ENCODE measurements at places on chromosomes 3 and 15. TPM values are rescaled to one million over a fixed set of nuclear protein-coding genes. Genes with fewer than 3 reads are reported as not detected.

The KBTBD12 gene
- 0.87 TPM for total RNA-seq

- DNase-seq = no peak
Observed at GRCh38 chr3:114108137-114108536, 51.6 kb downstream of the QTRT2 start.

DNA sequence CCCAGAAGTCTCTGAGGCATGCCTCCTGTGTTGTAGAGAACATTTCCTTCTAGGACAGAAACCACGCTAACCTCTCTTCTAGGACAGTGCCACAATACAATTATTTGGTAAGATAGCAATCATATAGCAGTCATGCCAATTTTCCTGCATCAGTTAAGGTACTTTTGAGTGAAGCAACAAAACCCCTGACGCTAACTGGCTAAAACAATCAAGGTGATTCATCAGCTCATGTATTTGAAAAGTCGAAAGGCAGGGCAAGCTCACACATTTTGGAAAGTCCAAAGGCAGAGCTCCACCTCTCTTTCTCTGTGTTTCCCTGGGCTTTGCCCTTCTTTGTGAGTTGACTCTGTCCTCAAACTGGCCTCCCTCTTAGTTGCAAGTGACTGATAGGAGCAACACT, 10.1 kb downstream of the TERC start:
- no peak for DNase-seq

The KY gene
- total RNA-seq = 2.2 TPM

- DNase-seq = no peak
Observed at GRCh38 chr3:168495270-168495669, 399.5 kb upstream of the GOLIM4 start.

DNA sequence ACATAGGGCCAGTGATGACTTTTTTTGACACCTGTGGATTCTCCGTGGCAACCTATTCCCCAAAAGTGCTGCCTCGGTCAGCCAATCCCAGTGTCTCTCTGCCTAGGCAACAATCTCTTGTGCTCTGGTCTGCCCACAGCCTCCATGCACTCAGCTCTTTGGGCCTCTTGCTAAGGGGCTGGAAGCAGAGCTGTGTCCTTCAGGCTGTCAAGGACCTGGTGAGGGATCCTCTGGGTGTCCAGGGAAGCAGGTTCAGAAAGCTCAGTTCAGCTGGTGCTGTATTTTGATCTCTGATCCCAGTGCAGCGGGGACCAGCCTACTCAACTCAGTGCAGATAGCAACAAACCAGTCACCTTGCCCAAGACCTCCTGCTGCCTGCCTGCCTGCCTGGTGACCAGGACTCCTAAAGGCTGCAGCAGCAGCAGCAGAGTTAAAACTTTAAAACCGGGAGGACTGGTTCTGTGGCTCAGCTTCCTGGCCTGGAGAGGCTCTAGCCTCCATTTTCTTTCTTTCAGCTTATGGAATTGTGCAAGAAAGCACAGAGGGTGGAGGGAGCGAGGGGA, 6.2 kb downstream of the PAK6 start:
- peak; percentile 8 for DNase-seq

DNA sequence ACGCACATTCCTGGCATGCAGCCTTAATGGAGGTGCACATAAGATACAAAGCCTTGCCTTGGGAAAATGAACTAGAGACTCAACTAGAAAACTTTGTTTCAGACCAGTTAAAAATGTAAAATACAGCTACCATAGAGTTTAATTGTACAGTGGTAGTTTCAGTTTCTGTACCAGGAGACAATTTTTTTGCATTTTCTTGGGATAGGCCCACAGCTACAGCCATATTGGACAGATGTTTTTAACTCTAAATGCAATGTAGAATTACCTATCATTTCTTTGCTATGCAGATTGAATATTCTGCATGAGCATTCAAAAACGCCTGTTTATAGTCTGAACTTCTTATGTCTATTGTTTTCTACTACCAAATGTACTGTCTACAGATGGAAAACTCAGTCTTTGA, 20.3 kb downstream of the DAZL start:
- DNase-seq = no peak

DNA sequence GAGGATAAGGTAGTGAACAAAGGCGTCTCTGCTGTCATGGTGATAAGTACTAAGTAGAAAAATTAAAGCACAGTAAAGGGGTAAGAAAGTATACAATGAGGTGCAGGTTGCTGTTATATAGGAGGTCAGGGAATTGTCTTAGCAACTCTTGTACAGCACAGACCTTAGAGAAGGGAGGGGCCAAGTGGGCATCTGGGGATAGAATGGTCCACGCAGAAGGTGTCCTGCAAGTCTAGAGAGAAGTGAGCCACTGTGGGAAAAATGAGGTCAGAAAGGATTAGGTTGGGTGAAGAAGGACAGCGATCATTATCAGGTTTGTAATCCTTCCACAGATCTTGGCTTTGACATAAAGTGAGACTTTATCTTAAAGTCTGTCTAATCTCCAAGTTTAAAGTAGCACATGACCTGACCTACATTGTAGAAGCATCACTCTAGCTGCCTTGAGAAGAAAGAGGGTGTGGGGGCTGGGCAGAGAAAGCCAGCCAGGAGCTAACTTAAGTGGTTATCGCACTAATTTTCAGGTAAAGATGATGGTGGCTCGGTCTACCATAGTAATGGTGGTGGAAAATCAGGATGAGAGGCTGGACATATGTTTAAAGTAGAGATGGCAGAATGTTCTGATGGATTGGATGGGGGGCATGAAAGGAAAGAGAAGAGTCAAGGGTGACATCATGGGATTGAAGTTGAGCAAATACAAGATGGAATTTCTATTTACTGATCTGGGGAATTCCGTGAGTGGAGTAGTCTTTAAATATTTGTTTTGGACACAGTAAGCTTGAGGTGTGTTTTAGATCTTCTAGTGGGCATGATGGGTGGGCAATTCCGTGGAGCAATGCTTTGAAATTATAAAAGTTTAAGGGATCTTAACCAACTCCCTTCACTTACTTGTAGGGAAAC, 919.2 kb downstream of the ROBO1 start:
- DNase-seq = no peak

DNA sequence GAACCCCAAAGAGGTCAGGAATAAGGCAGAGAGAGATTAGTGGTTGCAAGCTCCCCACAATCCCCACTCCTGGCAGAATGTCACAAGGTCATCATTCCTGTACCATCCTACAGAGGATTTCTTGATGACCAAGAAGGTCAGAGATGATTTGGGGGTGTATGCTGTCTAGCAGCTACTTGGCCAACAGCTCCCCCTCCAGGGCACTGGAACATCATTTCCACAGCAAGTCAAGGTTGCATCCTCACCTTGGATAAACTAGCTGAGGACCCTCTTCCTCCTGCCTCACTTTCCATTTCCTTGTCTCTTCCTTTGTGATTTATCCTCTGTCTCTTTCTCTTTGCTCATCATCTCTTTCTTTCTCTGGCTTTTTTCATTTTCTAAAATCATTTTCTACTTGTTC, 106.3 kb downstream of the PROS1 start:
- no peak for DNase-seq

DNA sequence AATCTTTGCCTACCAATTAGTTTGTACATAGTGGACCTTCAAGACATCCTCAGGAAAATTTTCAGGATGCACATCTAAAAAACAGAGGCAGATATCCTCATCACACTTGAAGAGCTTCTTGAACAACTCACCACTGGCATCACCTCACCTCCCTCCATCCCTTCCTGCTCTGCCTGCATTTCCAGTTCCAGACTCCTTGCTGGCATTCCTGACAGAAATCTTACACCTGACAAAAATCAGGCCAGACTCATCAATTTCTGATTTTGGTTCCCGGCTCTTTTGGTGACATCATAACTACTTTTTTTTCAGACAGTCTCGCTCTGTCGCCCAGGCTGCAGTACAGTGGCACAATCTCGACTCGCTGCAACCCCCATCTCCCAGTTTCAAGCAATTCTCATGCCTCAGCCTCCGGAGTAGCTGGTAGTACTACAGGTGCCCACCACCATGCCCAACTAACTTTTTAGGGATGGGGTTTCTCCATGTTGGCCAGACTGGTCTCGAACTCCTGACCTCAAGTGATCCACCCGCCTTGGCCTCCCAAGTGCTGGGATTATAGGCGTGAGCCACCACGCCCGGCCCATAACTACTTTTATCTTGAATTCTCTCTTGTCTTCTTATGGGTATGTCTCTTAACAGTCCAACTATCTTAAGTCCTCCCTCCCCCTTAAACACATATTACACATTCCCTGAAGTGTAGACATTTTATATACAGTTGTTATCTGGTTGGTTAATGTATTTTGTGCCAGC, 216.6 kb upstream of the IL12A start:
- no peak for DNase-seq

- DNase-seq = no peak
Observed at GRCh38 chr15:26382444-26383072, 390.3 kb downstream of the GABRB3 start.

The IVD gene
- 88.6 TPM for total RNA-seq

DNA sequence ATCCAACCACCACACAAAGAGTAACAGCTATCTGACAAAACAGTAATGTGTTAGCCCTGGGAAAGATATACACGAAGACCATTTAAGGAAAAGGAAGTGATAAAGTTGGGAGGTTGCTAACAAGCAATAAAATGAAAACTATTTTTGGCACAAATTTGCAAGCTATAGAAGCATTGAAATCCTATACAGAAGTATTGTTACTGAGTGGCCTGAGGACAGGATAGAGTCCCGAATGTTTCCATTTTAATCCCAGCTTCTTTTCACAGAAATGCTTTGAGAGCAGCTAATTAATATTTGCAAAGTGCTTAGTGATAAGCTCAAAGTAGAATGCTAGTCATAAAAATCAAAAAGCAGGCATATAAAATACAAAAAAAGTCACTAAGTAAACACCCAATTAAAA, 51.5 kb downstream of the RAD18 start:
- no peak for DNase-seq

All from tibial nerve (tissue), 4 donors.